ENCODE measurements at places on chromosomes 6 and 20. TPM values are rescaled to one million over a fixed set of nuclear protein-coding genes. Genes with fewer than 3 reads are reported as not detected.

The PTCRA gene
- total RNA-seq, result not detected

The PDE7B gene
- total RNA-seq, result 0.95 TPM

The MUCL3 gene
- 0.08 TPM for total RNA-seq

The DLK2 gene
- total RNA-seq, result 7.8 TPM

The SYNDIG1 gene
- total RNA-seq, result 2.0 TPM

The HDDC2 gene
- 90.9 TPM for total RNA-seq

The TP53TG5 gene
- not detected for total RNA-seq

The MEP1A gene
- total RNA-seq, result not detected

The ECI2 gene
- 62.1 TPM for total RNA-seq

The MUC21 gene
- total RNA-seq, result not detected

The SERINC1 gene
- total RNA-seq, result 49.1 TPM

The HTR1E gene
- not detected for total RNA-seq
